ENCODE measurements at places on chromosomes 7 and 10.

DNA sequence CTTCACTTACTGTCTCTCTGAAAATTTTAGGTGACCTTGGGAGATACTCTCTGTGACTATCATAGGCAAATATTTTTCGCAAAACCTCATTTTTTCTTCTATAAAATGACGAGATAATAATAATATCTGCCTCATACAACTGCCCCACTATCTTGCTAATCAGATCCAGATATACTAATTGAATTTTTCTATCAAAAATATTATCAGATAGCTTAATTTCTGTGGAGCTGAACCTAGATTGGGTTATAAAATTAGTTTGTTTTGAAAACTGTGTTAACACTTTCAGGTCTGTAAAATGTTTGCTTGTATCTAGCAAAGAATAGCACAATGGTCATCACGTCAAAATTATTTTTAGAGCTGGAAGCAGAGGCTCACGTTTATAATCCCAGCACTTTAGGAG, 486.7 kb upstream of the LRRN3 start:
- no peak for DNase-seq

DNA sequence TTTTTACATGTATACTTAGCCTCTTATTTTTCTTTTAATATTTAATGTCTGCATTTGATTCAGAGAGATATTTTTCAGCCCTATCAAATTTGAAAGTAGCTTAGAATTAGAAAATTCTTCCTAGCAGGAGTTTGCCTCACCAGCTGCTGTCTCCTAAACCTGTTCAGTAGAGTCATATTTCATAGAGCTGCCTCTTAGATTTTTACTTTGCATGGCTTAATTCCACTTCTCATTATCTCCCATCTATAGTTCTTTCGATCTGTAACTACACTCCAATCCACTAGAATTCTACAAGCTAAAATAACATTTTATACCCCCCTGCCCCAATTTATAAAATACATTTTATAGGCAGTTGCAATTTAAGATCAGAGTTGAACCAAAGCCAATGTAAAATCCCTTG, 227.0 kb downstream of the ANK3 start:
- no peak for DNase-seq

GRCh38 chr7:157464971-157465886, 128.4 kb downstream of the DNAJB6 start:
- DNase-seq: no peak

DNA sequence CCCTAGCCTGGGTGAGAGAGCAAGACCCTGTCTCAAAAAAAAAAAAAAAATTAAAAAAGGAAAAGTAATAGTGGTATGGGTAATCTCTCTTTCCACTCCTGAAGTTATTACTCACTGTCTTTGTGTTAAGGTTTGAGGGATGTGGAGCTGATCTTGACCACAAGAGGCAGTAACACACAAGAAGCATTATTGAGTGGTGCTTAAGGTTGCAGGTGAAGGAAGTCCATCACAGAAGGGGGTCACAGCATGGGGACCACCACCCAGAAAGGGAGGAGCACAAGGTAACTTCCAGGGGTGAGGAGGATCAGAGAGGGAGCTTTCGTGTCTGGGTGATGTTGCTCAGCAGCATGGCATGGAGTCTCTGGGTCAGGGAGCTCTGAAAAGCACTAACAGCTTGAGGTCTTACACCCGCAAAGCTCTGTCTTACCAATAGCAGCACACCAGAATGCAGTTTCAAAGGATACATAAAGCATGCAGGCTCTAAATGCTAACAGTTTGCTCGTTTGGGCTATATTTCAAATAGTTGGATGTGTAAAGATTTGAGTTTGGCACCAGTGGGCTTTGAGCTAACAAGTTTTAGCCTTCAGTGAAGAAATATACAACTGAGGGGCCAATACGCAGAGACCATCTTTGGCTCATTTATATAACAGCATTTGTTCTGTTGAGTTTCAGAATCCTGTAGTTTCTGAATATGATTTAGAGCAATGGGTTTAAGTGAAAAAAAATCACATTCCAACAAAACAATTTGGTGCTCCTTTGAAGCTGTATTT, 100.4 kb upstream of the DNAJC1 start:
- peak; percentile 37 for DNase-seq

GRCh38 chr10:97049670-97050069, 136.1 kb downstream of the SLIT1 start:
- DNase-seq: no peak

DNA sequence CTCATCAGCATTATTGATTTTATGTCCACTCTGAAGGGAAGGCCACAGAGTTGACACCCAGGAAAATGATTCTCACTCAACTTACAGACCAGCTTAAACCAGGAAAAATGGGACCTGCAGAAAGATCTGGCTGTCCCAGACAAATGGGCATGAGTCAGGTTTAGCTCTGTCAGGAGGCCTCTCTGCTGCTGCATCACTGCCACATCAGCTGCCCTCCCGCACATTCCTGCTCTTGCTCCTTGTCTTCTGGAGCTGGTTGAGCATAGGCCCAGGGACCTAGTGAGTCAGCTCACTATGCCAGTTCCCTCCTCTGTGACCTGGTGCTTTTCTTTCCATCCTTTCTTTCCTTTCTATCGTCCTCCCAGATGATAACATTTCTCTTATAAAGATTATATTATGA, 18.8 kb upstream of the SMNDC1 start:
- no peak for DNase-seq

DNA sequence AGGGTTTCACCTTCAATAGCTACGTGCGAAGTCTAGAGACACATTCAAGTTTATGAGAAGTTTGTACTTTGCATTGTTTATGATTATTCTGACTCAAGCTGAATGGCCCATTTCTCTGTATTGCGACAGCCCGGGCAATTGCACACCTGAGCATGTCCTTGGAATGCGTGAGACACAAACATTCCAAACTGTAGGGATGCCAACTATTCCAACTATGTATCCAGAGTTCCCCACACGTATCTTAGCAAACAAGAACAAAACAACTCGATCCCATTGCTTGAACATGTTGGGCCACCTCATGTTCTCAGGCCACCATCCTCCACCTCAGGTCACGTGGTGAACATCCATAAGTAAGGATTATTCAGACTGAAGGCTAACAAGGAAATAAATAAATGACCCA, 51.4 kb upstream of the EGFR start:
- DNase-seq: no peak

DNA sequence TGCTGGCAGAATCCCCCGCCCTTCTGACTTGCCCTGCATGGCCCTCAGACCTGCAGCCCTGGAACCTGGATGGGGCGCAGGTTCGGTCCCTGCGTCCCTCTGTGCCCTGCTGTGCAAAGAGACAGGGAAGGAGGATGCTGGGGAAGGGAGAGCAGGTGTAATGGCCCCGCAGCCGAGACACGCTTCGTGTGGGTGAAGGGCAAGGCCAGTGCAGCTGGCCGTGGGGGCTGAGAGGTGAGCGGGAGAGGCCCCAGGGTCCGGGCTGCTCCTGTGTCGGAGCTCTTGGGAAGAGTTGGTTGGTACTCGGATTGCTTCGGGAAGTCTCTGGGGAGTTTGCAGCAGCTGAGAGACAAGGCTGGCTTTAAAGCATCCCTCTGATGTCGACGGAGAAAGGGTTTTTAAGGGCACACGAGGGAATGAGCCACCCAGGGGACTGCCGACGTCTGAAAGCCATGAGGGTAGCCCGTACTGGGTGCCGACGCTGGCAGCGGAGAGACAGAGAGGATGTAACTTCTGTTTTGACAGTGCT, 6.5 kb downstream of the ELFN1 start:
- DNase-seq: no peak

DNA sequence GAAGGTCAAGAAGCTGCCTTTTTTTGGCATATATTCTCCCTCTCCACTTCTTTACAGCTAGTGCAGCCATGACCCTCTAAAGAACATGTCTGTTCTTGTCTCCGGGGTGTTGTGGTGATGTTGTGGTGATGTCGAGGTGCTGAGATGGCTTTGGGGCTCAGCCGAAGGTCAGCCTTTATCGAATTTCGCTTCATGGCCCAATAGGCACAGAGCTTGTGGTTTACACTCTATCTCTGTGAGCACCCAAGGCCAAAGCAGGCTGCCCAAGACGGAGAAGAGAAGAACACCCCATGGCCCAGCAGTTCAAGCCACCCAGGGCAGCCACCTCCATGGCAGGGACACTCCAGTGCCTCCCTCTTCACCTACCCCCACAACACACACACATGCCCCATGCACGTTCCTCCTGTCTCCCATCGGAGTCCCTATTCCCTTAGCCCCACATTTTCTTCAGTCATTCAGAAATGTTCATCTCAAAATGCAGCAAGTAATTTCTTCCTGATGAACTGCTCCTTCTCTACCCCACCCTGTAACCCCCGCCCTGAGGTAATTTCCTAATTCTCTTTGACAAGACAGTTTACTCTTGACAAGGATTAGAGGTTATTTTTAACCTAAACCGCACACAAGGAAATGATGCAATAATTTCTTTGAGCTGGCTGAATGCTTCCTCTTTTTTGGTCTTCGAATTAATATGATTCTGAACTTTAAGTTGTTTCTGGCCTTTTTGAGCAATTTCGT, 18.6 kb upstream of the ADRB1 start:
- DNase-seq: peak; percentile 96

- DNase-seq: peak; percentile 67
Observed at GRCh38 chr7:45342236-45342635, 184.6 kb downstream of the RAMP3 start.

DNA sequence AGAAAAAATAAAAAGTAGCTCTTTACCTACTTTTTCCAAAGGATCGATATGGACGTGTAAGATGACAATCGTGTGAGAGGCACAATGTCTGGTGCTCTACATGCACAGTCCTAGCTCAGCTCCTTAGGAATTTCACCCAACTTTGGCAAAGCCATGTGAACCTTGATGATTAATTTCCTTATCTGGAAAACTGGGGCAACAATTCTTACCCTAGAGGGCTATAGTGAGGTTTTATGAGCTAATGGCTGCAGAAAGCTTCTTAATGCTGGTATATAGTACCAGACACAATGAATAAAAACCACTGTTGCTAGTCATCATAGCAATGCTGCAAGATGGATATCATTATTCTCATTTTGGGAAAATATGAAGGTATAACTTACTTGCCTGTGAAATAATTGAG, 202.7 kb downstream of the PARD3 start:
- no peak for DNase-seq

DNA sequence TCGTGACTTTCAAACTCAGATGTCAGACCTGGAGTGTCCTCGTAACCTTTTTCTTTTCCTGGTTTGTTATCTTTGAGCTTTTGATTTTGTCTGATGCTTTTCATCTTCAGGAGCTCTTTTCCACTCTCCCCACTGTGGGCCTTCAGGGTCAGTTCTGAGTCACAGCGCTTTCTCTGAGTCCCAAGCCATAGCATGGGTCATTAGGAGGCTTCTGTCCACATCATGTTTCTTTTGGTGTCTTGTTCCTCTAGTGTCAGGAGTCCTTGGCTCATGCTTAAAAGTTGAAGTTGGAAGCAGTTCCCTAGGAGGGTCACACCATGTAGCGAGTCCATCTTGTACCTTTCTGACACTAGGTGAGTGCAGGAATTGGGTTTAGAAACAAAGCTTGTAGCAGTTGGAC, 40.3 kb downstream of the DAGLB start:
- DNase-seq: no peak

DNA sequence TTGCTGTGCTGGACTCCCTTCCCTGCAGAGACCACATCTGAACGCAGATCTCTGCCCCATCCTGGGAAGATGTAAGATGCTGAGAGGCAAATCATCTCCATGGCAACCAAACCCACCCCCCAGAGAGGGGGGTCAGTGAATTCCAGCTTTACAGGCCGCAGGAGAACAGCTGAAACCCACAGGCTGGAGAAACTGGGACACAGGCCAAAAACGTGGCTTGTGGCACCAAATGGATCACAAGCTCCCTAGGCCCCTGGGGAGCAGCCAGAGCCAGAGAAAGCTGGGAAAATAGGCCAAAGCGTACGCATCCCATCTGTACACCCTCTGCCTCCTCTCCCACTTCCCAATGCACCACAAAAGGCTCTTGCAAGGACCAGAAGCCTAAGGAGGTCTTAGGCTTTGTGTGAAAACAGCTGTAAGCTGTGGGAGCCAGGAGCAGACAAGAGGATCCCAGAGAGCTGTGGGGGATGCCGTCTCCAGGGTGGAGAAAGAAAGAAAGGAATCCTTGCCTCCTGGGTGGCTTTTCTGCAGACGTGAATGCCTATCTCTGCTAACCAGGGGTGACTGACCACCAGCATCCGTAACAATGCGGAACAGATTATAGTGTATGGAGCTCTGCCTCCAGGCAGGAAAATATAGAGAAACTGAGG, 59.5 kb downstream of the TMEM130 start:
- no peak for DNase-seq

DNA sequence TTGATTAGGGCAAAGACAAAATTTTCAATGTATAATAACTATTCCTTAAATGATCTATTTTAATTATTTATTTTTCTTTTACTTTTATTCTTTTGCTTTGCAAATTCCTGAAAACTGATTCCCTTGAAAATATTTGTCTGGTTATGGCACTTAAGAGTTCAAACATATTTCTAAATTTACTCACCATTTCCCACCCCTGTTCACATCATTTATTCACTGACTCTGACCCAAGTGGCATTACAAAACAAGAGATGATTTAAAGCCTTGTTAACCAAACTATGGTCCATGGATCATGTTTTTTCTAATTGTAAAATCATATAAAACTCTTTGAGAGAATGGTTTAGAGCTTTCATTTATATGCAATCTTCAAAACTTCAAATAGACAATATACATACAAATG, 1256.1 kb upstream of the LRRN3 start:
- no peak for DNase-seq

DNA sequence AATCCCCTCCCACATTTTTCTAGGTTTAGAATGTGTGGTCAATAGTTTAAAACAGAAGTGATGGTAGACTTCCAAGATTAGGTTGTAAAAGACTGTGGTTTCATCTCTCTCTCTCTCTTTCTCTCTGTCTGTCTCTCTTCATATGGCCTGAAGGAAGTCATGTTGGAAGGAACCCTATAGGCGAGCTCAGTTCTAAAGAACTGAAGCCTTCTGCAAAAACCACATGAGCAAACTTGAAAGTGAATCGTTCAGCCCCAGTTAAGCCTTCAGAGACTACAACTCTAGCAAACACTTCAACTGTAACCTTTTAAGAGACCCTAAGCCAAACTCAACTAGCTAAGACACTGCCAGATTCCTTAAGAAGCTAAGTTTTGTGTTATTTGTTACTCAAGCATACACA, 707.5 kb upstream of the LRRTM3 start:
- DNase-seq: no peak

DNA sequence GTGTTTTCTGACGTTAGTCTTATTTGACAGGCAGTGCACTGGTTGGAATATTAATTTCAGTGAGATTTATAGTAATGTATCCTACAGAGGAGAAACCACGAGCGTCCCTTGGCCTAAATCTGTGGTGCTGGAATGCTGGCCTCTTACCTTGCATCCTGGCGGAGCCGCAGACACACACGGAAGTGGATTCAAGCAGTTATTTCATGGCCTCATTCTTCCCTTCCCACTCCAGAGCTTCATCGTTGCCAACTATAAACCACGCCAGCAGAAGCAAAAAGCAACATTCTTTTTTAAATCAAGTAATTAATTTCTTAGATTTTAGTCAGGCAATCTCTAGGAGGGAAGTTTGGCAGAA, 13.1 kb downstream of the WIPI2 start:
- no peak for DNase-seq

GRCh38 chr10:121092720-121093095, 241.5 kb downstream of the WDR11 start:
- no peak for DNase-seq

Measured in OCI-M1 (cell line).